Gastroesophageal sphincter (tissue), 4 donors: ENCODE measurements at places on chromosomes 7 and 10. TPM values are rescaled to one million over a fixed set of nuclear protein-coding genes. Genes with fewer than 3 reads are reported as not detected.

- no peak for ATAC-seq
Observed at GRCh38 chr10:126729314-126729870, 58.9 kb upstream of the C10orf90 start.

DNA sequence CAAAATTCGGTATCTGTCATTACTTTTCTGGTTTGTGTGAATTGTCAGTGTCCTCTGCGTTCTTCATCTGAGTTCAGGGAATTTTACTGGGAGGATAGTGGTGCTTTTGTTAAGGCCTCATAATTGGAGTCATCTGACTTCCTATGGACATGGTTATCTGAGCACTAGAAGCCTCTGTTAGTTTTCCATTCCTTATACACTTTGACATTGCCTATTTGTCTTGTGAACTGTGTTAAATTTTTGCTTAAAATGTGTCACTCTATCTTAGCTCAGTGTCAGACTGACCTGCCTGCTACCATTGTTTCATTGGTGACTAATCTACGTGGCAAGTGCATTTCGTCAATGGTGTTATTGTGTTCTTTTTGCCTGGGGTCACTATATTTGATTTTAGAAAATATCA lies 253.3 kb downstream of the SEMA3A start:
- no peak for ATAC-seq

GRCh38 chr7:25552998-25553397 lies 324.7 kb upstream of the NPVF start:
- ATAC-seq, result no peak

- ATAC-seq, result peak; percentile 72
Observed at GRCh38 chr10:6383096-6383812, 180.5 kb downstream of the PFKFB3 start.

- ATAC-seq, result no peak
Observed at GRCh38 chr7:155602156-155602555, 42.3 kb upstream of the RBM33 start.

- ATAC-seq, result no peak
Observed at GRCh38 chr7:2969398-2970306, 74.0 kb downstream of the CARD11 start.

DNA sequence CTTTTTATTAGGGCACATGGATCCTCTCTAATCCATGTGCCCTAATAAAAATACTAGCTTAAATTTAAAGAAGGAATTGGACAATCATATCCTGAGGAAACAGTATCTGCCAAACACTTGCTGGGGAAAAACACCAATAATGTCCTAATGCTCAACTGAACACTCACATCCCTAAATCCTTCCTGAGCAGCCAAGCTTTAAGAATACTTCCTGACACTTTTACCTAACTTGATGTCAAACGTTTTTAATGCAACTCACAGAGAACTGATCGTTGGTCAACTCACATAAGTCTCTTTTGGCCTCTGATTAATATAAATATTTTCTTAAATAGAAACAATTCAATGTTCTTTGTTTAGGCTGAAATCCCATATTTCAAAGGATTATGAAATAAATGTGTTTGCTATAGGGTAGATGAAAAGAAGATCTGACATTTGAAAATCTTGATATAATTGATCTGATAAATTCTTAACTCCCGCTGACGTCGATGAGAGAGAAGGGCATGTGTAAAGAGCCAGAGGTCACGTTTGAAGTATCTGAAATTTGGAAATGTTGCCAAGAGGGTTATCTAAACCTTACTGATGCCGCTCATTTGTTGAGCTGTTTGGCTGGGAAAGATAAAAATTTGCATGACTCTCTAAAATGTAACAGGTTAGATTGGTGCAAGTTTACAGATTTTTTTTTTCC lies 122.8 kb upstream of the RHOBTB1 start:
- ATAC-seq, result no peak

- ATAC-seq, result peak; percentile 8
Observed at GRCh38 chr7:22093936-22094335, 148.2 kb upstream of the CDCA7L start.

Gene ANKRD61
- total RNA-seq, result not detected

- ATAC-seq, result no peak
Observed at GRCh38 chr7:22911889-22912288, 89.2 kb upstream of the TOMM7 start.

DNA sequence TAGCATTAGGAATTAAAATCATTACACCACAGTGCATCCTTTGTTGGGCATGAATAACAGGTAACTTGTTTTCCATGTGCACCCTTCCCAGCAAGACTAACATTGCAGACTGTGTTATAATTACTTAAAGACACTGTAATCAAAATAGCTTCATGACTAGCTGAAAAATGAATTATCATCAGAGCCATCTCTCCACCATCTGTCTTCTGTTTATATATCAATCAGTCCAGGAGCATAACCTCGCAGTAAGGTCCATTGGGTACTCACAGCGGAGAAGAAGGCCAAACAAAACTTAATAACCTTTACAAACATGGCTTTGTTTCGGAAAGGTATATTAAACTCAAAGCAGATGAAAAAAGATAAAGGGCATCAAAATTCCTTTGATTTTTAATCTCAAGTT lies 90.6 kb downstream of the ODAD2 start:
- ATAC-seq, result no peak

DNA sequence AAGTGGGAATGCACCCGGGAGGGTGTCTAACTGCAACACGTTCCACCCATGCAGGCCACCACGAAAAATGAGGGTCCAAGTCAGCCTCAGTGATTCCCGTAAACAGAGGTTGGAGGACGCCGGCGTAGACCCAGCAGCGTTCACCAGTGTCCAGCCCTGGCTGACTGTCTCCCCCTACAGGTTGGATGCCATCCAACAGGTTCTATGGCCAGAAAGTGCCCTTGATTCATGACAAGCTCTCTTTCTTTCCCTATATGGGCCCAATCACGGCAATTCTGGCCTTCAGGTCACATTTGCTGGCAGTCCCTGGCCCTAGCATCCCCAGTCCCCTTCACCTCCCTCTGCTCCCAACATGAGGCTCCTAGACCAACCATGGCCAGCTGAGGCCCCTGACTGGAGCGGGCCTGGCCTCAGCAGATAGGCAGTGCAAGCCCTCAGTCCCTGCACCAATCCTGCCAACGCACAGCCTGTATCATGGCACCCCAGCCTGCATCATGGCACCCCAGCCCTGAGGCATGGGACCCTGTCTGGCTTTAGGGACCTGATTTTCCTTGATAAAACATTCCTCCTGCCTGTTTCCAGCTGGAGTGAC lies 227.4 kb downstream of the GRID1 start:
- ATAC-seq, result no peak

Gene CUX1
- total RNA-seq, result 95.9 TPM

DNA sequence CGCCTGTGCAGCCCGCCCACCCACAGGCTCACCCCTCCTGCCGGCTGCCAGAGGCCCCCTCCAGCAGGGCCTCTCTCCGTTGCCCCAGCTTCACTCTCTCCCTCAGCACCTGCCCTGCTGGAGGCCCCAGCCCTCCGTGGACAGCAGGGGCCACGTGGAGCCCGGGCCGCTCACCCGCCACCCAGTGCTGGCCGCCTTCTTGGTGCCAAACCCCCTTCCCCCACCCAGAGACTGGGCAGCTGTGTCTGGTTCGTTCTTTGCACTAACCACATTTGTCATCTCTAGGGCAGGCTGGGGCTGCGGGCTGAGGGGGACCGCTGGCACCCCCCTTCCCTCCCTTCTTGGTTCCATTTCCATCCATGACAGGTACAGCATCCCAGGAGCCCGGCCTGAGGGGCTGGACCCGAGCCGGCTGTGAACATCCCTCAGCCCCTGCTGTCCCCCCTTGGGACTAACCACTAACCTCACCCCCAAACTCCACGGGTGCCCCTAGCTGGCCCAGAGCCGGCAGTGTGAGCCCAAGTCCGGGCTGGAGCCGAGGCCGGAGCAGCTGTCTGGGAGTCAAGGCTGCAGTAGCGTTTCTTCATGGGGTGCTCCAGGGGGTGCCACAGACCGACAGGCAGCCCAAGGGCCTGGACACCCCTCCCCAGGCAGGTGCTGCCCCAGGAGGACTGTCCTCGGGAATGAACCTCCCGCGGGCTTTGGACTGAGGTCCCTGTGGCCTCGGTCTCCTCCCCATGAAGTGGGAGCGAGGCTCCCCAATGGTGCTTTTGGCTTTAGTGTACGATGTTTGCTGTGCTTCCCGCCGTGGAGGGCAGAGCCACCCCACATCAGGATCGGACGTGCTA lies 25.5 kb upstream of the AMZ1 start:
- no peak for ATAC-seq

Gene PRR15
- 0.35 TPM for total RNA-seq

Gene CYP3A4
- total RNA-seq, result not detected

Gene TMEM213
- 0.25 TPM for total RNA-seq

- ATAC-seq, result no peak
Observed at GRCh38 chr10:128879030-128879429, 588.0 kb upstream of the MGMT start.

GRCh38 chr10:98446151-98446660 lies 529 bp downstream of the HPS1 start:
- peak; percentile 59 for ATAC-seq

Gene BBS9
- 34.5 TPM for total RNA-seq

GRCh38 chr7:84700563-84701370 lies 486.1 kb downstream of the SEMA3D start:
- no peak for ATAC-seq

DNA sequence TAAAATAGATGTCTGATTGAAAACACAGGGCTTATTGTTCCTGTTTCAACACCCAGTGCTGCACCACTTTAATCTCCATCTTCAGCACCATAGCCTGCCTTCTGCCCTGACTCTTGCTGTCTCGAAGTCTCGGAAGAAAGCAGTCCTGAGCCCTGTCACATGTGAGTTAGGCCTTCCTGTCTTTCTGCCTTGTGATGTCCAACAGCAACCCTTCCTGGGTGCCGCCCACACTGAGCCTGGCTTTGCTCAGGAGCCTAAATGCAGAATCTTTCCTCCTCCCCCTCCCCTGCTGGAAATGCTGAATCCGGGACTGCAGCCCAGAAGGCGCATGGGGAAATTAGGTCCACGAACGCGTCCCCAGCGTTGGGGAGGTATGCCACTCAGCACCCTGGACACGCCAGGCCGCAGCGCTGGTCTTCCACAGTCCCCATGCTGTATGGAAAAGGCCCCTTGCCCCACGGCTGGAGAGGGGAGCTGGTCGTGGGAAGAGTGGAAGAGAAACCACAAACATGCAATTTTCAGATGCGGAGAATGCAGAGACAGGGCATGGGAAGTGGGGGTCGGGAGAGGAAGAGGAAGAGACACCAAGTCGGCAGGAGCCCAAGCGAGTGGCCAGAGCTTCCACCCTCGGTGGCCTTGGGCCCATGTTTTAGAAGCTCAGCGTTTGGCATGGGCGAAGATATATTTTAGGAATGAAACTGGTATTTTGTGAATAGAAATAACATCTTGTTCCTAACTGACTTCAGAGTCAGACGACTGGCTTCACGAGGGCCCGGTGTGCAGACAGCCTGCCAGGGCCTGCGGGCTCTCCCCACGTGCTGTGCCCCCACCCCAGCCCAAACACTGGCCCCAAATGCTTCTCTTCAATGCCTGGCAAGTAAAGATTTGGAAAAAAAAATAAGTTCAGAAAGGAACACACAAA lies 656.1 kb upstream of the FOXK1 start:
- no peak for ATAC-seq

Gene MYL10
- total RNA-seq, result not detected

- ATAC-seq, result no peak
Observed at GRCh38 chr7:26930845-26931244, 66.5 kb upstream of the SKAP2 start.

GRCh38 chr10:117740691-117741222 lies 198.2 kb downstream of the EMX2 start:
- no peak for ATAC-seq

Gene HDAC9
- 51.2 TPM for total RNA-seq

DNA sequence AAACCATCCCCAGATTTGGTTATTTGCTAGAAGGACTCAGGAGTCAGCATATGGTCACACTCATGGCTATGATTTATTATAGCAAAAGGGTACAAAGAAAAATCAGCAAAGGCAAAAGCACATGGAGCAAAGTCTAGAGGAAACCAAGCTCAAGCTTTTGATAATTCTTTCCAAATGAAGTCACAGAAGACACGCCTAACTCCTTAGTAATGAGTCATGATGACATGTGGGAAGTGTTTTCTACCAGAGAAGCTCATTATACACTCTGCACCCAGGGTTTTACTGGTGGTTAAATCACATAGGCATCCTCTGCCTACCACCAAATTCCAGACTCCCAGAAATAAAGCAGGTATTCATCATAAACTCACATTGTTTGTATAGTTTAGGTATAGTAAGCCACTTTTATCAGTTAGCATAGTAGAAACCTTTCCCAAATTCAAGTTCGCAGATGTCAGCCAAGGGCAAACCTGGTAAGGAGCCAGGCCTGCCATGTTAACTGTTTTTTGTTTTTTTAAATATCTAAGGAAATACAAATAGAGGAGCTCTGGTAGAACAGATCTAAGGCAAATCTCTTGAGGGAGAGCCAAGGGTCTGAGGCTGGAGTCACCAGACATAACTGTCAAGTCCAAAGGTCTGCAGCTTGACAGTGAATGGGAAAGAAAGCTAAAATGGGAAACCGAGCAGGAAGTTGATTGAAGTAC lies 15.4 kb upstream of the HIBADH start:
- peak; percentile 78 for ATAC-seq

DNA sequence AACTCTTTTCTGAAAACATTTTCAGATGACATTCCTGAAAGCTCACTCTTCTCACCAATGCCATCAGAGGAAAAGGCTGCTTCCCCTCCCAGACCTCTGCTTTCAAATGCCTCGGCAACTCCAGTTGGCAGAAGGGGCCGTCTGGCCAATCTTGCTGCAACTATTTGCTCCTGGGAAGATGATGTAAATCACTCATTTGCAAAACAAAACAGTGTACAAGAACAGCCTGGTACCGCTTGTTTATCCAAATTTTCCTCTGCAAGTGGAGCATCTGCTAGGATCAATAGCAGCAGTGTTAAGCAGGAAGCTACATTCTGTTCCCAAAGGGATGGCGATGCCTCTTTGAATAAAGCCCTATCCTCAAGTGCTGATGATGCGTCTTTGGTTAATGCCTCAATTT lies 16.5 kb downstream of the ANLN start:
- no peak for ATAC-seq

Gene OTUD1
- 19.8 TPM for total RNA-seq

- no peak for ATAC-seq
Observed at GRCh38 chr10:12243864-12244620, 48.1 kb downstream of the CDC123 start.

GRCh38 chr10:132163278-132163765 lies 23.4 kb upstream of the DPYSL4 start:
- no peak for ATAC-seq

Gene PRPS1L1
- not detected for total RNA-seq

Gene FAM25G
- total RNA-seq, result not detected

- no peak for ATAC-seq
Observed at GRCh38 chr10:61329854-61330253, 123.3 kb downstream of the TMEM26 start.

GRCh38 chr7:22702516-22702915 lies 24.5 kb upstream of the IL6 start:
- no peak for ATAC-seq

DNA sequence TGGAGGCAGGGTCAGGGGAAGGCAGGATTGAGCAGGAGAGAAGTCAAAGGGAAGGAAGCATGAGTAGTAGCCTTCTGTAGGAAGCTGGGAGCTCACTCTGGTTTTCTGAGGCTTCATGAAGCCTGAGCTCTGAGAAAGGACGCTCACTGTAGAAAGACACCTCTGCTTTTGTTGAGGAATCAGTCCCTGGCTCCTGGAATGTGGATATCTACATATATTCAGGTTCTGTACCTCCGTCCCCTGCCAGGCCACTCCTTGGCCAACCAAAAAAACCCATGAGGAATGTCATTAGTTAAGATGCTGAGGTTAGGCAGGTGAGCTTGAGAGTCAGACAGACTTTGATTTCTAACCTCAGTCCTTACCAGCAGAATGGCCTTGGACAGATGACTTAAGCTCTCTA lies 283.5 kb upstream of the HABP2 start:
- no peak for ATAC-seq

GRCh38 chr7:152553671-152554317 lies 118.0 kb upstream of the KMT2C start:
- no peak for ATAC-seq

GRCh38 chr10:51875610-51876009 lies 176.2 kb upstream of the CSTF2T start:
- ATAC-seq, result no peak
